ENCODE measurements at places on chromosomes 6 and 20. TPM values are rescaled to one million over a fixed set of nuclear protein-coding genes. Genes with fewer than 3 reads are reported as not detected.

Gene OPN5
- total RNA-seq: not detected

DNA sequence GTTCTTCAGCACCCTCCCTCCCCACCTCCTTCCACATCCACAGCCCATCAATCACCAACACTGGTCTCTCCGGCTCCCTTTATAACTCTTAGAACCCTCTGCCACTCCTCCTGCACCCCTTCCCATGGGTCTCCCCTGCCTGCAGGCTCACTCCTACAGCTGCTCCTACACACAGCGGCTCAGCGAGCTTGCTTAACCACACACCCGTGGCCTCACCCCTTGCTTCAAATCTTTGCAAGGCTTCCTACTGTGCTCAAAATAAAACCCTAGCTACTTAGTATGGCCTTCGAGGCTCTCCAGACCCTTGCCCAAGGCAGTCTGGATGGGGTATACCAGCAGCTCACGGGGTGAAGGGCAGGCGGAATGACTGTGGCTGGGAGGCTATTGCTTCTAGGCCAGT lies 63.7 kb downstream of the JPH2 start:
- no peak for DNase-seq

DNA sequence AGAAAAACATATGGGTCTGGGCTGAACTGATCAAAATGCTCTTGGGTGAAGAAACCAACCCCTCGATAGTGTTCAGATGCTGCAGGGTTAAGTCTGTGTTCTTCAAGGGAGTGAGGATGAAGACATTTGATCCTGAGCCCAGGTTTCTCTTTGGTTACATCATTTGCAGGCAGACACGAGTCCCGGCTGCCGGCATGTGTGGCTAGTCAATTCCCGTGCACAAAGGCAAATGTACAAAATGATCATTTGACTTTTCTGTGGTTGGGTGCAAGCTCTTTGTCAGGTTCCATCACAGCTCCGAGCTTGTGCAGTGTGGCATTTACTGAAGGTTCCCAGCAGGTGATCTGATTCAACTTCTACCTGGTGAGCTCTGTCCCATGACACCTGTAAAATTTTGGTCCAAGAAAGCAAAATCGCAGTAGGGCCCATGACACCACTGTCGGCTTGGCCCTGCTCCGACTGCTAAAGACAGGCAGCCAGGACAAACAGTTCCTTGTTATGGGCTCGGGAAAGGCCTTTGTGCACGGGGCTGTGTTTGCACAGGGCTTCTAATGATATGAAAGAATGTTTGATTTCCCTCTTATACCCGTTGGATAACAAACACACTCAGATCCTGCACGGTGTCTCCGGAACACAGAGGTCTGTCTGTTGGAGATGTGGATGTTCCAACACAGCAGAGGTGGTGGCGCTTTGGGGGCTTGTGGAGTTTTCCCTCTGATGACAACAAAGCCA lies 46.9 kb downstream of the GJA10 start:
- no peak for DNase-seq

DNA sequence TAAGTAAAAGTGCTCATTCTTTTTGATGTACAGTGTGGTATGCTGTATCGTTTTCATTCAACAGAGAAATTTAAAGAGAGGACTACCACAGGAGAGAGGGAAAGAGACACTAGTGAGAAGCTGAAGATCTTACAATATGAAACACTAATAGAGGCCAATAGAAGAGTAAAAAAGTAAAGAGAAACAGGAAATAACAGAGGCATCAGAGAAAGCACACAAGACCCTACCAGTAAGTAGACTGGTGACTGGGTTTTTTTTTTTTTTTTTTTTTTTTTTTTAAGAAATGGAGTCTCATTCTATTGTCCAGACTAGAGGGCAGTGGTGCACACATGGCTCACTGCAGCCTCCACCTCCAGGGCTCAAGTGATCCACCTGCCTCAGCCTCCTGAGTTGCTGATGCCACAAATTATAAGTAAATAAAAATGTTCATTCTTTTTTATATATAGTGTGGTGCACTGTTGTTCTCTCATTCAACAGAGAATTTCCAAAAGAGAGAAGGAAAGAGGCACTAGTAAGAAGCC lies 18.8 kb downstream of the ELOVL4 start:
- no peak for DNase-seq

DNA sequence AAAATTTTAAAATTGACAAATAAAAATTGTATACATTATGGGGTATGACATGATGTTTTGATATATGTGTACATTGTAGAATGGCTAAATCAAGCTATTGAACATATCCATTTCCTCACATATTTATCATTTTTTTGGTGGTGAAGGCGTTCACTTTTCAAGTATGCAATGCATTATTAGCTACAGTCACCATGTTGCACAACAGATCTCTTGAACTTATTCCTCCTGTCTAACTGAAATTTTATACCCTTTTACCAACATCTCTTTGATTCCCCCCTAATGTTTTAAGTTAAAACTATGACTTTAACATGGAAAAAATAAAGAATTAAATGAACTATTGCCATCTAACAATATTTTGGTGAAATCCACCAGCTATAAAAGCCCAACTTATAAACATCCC lies 65.2 kb upstream of the UST start:
- no peak for DNase-seq

DNA sequence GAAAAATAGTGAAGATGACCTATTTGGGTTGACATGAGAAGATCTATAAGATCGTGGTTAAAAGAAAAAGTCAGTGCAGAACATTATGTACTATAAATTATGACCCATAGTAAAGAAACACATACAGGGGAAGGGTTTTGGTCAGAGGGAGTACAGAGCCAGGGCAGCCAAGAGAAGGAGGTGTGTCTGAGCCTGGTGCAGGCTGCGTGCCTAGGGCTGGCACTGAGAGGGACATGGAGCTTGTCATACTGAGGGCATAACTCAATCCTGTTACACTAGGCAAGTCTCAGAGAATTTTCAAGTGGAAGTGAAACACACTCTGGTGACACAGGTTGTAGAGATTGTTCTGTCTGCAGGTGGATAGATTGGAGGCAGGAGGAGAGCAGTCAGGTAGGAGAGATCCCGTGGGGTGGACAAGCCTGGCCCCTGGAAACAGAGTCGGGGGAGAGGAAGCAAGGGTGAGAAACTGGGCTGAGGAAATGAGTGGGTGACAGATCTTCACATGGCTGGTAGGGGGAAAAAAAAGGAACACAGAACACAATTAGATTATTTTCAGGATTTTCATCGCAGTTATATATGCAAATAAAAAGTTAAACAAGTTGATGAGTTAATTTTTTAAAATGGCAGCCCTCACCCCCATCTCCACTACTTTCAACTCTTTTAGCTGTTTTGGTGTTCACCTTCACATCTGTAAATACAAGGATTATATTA lies 18.5 kb upstream of the RNF39 start:
- DNase-seq: no peak

- DNase-seq: no peak
Measured at GRCh38 chr6:116409756-116410155, 39.0 kb downstream of the DSE start.
